ENCODE measurements at places on chromosomes 1 and 21.
A peak's percentile ranks its signal among the peaks of the same experiment; 100 is the strongest.

GRCh38 chr21:33334824-33335223 lies 10.1 kb downstream of the IFNAR1 start:
- no peak for DNase-seq

GRCh38 chr1:30294508-30294907 lies 428.9 kb downstream of the MATN1 start:
- DNase-seq = no peak

- DNase-seq = no peak
These were observed 89.5 kb downstream of the DDAH1 start for GRCh38 chr1:85375493-85375892.

DNA sequence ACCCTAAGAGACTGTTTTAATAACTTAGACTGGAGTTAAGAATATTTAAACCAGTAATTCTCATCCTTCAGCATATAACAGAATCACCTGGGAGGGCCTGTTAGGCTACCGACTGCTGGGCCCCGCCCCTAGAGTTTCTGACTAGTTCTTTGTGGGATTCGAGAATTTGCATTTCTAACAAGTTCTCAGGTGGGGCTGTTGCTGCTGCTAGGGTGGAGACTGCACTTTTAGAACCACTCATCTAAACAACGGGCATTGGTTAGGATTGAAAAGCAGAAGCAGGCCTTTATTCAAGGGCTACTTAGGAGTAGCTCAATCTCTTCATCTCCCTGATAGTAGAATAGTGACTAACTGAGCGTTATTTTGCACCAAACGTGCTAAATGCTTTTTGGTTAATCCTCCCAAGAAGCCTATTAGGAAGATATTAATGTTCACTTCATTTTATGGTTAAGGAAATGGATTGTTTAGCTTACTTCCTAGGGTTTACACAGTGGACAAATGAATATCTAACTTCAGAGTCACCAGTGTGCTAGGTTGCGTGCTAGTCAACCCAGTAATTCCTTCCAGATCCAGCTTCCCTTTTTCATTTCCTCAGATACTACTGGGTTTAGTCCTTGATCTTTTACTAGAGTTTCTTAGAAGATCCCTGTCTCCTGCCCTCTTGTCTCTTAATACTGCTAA lies 31.1 kb upstream of the UAP1 start:
- no peak for DNase-seq

GRCh38 chr21:45651921-45652320 lies 8.4 kb downstream of the PCBP3 start:
- DNase-seq = no peak

DNA sequence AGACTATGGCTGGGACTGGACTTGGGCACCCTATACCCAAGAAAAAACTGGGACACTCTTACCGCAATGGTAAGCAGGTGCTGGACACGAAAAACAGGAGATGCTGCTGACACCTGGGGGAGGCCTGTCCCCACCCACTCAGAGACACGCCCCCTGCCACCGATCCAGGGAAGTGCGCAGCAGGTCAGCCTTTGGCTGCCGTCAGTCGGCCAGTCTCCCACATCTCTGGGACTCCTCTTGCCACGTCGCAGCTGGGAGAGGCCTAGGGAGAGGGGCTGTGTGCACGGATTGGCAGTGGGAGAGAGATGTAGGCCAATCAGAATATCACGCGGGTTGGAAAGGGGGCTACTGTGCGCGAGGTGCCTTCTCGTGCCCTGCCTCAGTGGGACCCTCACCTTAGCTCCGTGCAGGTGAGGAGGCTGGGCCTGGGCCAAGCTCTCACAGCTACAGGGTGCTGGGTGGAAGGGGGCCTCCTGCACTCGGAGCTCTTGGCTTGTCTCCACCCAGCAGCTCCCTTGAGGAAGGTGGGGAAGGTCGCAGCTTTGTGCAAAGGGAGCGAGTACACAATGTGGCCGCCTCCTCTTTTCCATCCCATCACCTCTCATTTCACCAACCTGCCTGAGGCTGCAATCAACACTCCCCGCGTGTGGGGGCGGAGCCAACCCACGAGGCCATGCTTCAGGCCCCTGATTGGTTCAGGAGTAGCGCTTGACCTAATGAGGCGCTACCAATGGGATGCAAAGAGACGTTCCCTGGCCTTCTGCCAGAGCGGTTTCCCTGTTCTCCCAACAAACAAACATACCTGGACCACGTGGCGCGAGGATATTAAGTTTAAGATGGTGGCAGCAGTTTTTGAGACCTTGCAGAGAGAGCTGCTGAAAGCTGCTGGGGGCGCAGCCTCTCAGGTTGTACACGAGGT lies 25.7 kb upstream of the LDLRAP1 start:
- no peak for DNase-seq

DNA sequence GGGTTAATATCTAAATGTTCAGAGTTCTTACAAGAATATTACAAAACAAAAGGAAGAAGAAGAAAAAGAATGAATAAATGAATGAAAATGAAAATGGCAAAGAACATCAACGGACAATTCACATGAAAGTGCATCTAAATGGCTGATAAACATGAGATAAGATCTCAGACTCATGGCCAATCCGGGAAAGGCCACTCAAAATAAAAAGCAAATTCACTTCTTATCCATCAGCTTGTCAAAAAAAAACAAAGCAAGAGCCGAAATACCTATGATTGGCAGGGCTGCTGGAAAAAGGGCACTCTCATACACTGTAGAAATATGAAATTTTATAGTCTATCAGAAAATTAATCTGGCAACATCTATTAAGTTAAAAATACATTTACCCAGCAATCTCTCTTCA lies 103.6 kb upstream of the EDEM3 start:
- DNase-seq = no peak

DNA sequence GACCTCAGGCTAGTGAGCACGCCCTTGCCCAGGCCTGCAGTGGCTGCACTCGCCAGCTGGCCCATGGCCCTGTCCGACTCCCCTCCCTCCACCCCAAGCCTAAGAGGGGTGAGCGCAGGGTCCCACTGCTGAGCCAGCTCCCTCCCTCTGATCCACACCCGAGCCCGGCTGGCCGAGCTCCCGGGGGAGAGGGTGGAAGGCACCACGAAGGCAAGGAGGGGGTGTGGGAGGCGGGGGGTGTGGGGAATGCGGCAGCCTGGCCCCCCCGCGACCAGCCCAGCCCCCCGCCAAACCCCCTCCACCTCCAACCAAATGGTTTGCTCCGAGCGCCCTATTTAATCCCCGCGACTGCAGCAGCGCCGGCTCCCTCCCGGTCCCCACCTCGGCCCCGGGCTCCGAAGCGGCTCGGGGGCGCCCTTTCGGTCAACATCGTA lies at the start of gene CADM3:
Gene CADM3 (plus strand): TSS at position 362 of the 434 bp plus-strand sequence. CDS start 151 bp downstream, outside the sequence.
- no peak for DNase-seq

DNA sequence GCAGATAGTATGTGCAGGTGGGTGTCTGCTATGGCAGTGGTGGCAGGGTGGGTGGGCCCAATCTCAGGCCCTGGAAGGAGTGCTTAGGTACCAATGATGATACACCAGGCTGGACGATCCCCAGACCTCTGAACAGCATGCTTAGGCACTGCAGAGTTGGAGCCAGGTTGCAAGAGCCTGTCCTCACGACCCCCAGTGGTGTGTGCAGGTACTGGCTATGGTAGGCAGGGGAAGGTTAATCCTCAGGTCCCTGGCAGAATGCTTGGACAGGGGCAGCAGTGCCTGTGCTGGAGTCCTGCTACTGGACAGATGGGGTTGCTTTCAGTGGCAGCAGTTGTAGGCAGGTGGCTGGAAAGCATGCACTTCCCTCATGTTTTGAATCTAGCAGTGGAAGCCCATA lies 100.5 kb upstream of the NEK7 start:
- DNase-seq = no peak

- peak; percentile 73 for DNase-seq
These were observed 22.9 kb upstream of the DISC1 start for GRCh38 chr1:231603598-231604275.

- no peak for DNase-seq
These were observed 791 bp upstream of the CHI3L1 start for GRCh38 chr1:203187304-203187685.

DNA sequence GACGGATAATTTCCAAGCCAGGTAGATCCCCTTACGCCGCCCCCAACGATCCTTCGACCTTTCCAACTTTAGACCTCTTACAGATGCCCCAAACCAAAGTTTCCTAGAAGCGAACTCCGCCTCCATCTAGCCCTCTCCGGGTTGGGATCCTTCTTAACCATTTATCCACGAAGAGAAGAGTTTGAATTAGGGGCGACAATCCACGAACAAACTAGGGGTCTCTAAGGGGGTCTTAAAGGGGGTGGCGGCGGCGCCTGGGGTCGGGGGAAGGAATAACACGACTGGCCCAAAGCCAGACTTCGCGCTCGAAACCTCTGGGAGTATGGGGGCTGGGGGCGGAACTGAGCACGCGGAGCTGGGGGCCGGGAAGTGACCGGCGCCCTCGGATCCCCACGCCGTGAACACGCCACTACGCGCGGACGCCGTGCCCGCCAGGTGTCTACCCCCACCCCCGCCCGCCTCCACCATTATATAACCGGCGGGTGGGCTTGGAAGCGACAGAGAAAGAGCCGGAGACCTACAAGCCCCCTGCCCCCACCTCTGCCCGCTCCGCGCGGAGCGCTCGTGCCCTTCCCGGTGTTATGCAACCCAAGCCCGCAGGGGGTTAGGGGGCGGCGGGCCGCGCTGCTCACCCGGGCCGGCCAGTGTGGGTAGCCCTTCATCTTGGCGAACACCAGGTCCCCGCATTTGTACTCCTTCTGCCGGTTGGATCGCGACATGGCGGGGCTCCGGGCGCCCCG lies 594 bp downstream of the HDGF start:
- no peak for DNase-seq

DNA sequence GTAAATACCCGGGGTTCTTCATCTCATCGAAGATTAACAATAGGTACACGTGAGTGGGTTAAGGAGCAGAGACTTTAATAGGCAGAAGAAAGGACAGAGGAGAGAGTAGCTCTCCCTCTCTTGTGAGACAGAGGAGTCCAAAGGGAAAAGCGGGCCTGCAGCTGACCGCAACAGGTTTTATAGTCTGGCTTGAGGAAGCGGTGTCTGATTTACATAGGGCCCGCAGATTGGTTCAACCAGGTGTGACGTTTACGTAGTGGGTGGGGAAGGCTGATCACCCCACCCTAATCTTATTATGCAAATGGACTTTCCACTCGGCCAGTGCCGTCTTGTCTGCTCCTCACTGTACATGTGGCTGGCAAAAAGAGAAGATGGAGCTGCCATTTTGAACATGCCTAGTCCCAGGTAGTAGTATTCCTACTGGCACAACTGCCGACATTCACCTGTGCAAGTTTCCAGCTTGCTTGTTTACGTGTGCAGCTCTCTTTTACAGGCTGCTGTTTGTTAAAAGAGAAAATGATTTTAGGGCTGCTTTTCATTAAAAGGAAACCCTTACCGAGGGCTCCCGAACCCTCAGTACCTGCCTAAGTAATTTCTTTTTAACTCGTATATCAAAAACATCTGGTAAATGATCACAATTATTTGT lies 10.6 kb downstream of the CDC14A start:
- DNase-seq = no peak

- DNase-seq = no peak
These were observed 498.9 kb downstream of the NPHP4 start for GRCh38 chr1:5493275-5493674.

- DNase-seq = no peak
These were observed 16.6 kb downstream of the SLC26A9 start for GRCh38 chr1:205926636-205927035.

DNA sequence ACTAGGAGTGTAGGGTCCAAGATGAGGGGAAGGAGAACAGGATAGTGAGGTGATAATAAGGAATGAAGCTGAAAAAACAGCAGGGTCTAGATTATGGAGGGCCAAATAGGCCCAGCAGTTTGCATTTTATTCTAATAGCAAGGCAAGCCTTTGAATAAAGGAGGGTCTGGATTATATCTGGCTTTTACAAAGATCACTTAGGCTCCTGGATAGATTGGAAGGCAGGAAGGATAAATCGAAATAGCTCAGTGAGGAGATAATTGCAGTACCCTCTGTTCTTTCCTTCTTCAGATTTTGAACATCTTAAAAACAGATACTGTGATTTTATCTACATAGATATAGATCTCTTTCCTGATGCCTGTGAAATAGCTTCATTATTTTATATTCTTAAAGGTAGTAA lies 53.8 kb upstream of the PTGFR start:
- DNase-seq = no peak

DNA sequence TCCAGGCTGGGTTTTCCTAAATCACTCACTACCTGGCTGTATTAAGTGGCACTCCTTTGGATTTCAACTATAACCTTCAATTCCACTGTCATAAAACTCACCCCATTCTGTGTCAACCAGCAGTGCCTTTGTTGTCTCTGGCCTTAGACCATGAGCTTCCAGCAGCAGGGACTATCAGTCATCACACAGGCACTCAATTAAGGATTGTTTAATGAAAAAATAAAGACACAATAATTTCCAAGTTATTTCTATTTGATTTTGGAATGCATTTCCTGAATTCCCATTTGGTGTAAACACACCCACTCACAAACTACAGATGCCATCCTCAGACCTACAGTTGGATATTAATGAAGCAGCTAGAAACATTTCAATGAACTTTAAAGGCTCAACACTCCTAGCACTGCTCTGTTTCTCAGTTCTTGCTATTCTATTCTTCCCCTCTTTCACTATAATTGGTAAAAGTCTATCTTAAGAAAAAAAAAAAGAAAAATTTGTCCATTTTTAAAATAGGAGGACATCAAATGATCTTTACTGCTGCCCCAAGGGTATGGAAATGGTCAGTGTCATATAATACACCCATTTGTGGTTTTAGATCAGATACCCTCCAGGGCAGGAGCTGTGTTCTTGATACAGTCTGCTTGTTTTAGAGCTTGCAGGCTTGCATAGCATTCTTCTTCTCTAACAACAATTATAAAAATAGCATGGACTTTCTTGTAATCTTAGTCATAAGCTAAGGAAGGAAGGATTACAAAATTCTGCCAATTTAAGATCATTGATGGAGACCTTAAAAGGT lies 156.4 kb downstream of the PTGER3 start:
- no peak for DNase-seq

DNA sequence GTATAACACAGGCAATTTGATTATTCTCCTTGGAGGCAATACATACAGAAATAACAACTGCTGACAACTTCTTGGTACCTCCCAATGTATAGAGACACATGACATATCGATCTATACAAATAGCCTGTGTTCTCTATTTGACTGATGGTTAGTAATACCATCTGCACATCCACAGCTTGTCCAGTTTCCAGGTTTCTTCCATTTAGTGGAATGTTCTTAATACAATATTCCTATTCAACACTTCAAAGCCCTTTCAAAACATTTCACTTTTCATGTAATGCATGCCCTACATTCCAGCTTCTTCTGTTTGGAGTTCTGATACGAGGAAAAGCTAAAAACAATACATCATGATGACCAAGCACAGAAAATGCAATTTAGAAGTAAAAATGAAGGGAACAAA lies 37.0 kb upstream of the GORAB start:
- no peak for DNase-seq

Data from CD4-positive, alpha-beta T cell (primary cell).